ENCODE measurements at places on chromosomes 2 and 18.

GRCh38 chr2:19363474-19363778, 5.0 kb upstream of the OSR1 start:
- no peak for DNase-seq

GRCh38 chr2:88602022-88602421, 25.2 kb downstream of the EIF2AK3 start:
- no peak for DNase-seq

DNA sequence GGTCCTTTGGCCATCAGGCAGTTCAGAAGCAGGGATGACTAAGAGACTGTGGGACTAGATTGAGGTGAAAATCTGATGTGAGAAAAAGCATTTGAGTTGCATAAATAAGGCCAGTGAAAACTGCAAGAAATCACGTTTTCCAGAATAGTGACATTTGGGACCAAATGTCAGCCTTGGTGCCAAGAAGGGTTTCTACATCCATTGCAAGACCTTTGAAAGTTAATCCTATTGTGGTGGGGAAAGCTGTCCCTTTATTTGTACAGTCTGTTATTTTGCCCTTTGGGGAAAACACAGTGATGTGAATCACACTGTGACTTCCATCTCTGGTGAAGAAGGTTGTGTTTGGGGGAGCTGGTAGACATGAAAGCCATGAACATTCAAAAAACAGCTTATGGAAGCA, 153.5 kb upstream of the SIX2 start:
- no peak for DNase-seq

DNA sequence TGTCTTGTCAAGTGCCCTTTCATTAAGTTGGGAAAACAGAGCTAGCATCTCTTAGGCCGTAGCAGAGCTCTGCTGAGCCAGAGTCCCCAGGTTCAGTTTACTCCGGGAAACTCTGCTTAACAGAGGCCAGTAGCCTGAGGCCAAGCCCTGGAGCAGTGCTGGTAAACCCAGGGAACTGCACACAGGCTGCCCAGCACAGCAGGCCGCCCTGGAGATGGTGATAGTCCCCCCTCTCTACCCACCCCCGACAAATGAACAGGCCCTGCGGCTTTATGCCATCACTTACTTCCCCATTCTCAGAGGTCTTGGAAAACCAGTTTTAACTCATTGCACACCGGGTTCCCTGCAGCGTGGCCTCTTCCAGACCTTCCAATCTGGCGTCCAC, 3.5 kb downstream of the CNNM4 start:
- no peak for DNase-seq

DNA sequence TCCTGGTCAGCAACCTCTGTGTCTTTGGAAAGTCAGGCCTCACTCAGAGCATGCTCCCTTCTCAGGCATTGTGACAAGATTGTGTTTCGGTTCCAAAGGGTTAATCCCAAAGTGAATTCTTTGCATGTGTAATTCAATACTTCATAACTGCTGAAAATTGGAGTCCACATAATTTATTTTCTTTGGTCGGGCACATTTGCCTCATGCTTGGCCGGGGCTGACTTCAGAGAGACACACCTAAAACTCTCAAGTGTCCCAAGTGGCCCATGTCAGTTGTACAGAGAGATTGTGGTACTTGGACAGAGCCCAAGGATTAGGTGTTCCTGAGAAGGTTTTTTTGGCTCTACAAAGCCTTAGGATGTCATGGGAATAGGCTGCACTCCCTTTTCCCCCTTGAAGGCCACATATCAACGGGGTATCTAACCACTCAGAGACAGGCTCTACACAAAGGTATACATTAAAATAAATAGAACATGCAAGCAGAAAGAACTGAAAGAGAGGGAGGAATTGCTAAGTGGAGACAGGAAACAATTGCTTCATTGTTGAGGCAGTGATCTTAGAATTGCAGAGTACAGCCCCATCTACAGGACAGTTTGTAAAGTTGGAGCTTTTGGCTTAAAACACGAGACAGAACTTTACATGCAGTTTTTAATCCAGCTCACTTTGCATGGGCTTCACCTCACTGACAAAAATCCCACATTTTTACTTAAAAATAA, 1232.3 kb upstream of the ZEB2 start:
- no peak for DNase-seq

DNA sequence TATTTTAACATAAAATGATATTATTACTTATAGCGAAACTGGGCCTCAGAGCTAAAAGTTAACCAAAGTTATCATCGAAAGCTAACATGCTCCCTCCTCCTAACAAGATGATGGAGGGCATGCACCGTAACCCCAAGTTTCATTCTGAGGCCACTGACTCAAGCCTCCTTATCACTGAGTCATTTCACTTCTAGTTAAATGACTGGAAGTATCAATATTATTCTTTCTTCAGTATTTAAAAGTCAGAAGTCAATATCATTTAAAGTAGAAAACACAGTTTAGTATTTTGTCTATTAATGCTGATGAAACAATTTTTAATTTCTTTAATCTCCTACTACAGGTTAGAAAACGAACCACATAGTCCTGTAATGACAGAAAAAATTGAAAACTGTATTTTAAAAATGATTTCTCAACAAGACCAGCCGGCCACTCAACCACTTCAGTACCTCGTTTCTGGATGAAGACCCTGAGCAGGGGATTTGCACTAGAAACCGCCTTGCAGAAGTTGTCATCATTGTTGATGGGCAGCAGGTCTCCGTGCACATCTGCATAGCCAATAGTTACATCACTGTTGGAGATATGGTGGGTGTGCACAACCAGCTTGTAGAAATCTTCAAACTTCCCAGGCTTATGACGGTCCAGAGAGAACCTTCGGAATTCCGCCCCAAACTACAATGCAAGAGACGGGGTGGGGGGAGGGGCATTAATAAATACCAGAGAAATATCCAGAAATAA, 44.9 kb downstream of the PARD6G start:
- DNase-seq, result peak; percentile 63

DNA sequence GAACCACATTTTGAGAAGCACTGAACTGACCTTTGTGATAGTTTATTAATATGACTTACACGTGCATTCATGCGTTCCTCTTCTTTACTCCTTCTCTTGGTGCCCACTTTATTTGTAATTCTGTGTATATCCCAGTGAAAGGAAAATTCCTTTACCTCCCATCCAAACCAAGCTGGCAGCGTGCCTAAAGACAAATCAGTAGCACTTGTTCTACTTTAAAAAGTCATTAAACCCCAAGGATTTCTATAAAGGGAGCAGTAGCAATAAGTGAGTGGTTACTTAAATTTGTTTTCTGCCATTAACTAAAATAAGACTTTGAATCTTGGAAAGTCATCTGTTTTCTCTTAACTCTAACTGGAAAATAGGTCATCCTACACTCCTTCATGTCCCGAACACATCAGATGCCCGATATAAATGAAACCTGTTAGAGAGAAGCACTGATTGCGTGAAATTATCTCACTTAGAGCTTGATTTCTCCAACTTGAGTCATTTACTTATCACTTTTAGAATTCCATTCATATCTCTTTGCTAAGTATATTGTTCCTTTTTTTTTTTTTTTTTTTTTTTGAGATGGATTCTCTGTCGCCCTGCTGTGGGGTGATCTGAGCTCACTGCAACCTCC, 10.7 kb downstream of the PIK3C3 start:
- no peak for DNase-seq

DNA sequence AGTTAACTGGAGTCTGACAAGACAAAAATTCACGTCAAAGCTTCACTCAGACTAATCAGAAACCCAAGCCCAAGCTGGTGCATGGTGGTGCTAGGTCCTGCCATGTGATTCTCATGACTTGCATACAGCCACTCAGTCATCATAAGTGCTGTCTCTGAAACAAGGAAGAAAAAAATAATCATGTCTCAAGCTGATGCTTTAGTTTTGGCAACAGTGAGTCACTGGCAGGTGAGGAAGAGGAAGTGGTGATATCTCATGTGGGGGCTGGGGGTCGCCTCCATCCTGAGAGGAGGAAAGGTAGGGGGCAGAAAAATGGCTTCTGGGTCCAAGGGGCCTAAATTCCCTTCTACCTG, 136.3 kb downstream of the TMEM163 start:
- no peak for DNase-seq

All from activated naive CD4-positive, alpha-beta T cell treated with anti-CD3 and anti-CD28 coated beads for 36 hours (primary cell).